ENCODE measurements at places on chromosomes 7 and 10.

GRCh38 chr10:132939957-132940790 lies 2.2 kb downstream of the CFAP46 start:
- no peak for DNase-seq

DNA sequence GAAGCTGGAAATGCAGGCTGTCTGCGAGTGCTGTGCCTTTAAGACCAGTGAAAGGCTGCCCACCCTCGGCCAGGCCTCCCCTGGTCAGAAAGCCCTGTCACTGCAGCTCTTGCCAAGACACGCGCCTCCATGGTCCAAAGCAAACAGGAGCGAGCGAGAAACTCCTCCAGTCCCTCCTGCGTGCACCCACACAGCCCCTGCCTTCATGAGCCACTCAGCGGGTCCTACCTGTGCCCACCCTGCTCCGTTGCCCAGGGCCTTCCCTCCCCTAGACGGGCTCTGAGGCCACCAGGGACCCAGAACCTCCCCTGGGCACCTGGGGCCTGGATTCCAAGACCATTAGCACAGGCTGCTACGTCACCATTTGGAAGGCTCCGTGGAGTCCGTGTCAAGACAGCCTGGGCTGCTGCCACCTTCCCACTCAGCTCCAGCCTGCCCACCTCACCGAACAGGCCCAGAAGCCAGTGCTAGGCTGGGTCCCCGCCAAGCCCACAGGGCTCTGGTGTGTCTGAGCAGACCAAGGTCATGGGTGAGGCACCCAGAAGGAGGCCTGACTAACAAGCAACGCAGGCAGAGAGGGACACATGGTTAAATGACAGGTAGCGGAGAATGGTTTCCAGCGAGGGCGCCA lies 144.5 kb downstream of the NEURL1 start:
- no peak for DNase-seq

DNA sequence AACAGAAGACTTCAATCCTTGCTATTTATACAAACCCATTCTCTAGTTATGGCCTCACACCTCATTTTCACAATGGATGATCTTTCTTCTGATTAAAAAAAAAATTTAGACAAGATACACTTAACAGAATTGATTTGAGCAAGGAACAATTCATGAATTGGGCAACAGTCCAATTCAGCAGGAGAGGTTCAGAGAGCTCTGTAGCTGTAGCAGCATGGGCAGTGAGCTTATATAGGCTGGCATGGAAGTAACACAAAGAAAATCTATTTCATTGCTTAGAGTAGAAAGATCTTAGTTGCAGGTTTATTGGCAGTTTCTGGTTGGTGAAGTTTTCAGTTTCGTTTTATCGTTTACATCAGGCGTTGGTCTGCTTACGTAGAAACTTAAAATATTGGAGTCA lies 23.0 kb upstream of the LRGUK start:
- DNase-seq: no peak

GRCh38 chr7:82172017-82172416 lies 271.6 kb downstream of the CACNA2D1 start:
- no peak for DNase-seq

GRCh38 chr10:121611393-121612159 lies 13.3 kb upstream of the FGFR2 start:
- DNase-seq: no peak

DNA sequence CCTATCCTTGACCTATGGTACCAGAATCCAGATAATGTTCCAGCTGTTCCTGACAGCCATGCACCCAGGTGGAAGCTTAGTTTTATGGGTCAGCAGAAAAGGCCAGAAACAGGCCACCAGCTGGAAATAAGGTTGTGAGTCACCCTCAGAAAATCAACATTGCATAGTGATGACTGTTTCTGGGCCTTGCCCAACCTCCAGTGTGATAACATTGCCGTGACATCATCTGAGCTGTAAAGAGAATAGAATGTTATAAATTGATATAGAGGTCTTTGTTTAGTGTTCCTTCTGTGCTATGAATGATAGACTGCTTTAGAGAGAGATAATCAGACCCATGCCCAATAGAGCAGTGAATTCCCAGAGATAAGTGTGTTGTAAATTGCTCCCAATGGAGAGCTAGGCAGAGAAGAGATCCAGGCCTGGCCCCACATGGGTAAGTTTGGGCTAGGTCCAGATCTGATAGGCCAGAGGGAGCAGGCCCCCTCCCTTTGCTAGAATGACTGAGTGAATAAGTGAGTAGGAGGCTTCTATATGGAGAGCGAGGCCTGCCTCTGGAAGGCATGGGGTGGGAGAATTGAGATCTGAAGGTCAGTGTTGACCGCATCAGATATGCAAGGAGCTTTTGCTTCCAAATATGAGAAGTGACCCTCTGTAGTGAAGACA lies 14.2 kb upstream of the HPS1 start:
- DNase-seq: no peak

- DNase-seq: no peak
These were observed 22.8 kb downstream of the CALML3 start for GRCh38 chr10:5547681-5547930.

GRCh38 chr7:77684030-77684429 lies 12.2 kb upstream of the RSBN1L start:
- no peak for DNase-seq

DNA sequence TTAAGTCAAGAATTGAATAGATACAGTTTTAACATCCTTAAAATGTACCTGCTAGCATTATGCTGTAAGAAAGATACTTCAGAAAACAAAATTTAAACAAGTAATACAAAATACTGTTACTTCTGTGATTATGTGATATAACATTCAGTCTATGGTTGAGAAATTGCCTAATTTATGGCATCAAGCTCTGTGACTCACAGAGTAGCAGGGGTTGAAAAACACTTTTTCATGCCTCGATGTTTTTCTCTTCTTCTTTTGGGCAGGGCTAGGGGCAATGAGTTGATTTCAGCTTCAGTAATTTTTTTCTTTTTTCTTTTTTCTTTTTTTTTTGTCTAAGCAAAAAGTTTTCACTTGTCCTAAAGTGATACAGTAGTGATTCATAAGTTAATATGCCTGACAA lies 209.2 kb downstream of the MBL2 start:
- DNase-seq: no peak

DNA sequence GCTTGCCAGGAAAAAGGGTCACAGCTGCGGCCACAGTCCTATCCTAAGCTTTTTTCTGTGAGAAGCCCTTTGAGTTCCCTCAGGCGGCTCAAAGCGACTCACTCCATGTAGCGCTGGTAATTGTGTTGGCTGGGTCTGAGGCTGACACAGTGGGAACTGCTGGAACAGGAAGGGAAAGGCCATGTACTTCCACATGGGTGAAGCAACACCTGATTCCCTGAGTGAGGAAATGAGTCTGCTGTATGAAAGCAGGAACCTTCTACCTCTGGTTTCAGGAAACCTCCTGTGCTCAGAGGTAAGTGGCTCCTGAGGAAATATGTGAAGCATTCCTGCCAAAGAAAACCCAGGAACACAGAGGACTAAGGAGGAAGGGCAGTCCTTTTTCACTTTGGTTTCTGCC lies 734.6 kb upstream of the SORCS1 start:
- DNase-seq: no peak

DNA sequence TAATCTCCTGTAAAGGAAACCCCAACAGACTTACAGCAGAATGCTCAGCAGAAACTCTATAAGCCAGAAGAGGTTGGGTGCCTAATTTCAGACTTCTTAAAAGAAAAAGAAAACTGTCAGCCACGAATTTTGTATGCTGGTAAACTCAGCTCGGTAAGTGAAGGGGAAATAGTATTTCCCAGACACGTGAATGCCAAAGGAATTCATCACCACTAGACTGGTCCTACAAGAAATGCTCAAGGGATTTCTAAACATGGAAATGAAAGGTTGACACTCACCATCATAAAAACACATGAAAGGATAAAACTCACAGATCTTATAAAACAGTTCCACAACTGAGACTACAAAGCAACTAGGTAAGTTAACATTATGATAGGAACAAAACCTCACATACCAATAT lies 68.6 kb downstream of the GLCCI1 start:
- no peak for DNase-seq

DNA sequence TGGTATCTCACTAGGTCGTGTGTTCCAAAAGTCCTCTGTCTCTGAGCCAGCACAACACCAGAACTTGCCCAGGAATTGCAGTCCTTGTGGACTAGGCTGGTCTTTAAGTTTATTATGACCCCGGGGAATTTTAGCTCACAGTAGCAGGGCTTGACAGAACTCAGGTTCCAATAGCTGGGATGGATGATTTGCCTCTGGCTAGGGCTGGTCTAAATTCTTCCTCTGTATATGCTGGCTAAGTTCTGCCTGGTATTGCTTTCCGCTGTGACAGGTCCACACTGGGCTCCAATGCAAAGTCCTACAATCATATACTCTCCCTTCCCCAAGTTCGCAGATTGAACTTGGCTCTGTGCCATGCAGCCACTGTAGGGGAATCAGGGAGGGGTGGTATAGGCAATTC lies 52.5 kb downstream of the FAS start:
- DNase-seq: no peak

DNA sequence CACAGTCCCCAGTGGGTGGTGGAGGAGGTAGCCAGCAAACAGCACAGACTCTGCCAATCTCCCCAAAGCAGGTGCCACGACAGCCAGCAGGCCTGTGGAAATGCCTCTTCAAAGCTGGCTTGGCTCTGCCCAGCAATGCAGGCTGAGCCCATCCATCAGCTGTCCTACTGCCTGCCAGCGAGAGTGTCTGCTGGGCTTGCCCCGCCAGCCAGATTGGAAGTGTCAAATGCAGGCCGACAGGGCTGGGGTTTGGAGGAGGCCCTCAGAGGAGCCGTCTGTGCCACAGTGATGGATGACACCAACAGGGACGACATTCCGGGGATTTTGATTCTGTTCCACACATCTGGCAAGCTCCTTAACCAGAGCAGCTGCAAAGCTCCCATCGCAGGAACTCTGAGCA lies 16.7 kb downstream of the HABP2 start:
- no peak for DNase-seq

DNA sequence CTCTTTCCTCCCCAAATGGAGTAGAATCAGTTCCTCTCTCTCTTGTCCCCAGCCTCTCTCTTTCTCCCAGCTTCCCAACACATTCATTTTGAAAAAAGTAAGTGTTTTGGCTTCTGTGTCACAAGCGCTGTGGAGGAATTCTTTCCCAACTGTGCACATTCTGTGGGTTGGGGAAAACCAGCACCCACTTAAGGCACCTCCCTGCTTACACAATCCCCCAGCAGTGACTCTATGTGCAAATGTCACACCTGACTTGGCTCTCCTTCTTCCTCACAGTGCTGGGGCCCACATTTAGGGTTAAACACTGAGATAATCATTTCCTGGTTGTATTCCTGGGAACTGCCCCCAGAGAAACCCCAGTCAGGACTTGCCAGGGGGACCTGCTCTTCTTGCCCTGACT lies 358.1 kb upstream of the ZNF32 start:
- no peak for DNase-seq

DNA sequence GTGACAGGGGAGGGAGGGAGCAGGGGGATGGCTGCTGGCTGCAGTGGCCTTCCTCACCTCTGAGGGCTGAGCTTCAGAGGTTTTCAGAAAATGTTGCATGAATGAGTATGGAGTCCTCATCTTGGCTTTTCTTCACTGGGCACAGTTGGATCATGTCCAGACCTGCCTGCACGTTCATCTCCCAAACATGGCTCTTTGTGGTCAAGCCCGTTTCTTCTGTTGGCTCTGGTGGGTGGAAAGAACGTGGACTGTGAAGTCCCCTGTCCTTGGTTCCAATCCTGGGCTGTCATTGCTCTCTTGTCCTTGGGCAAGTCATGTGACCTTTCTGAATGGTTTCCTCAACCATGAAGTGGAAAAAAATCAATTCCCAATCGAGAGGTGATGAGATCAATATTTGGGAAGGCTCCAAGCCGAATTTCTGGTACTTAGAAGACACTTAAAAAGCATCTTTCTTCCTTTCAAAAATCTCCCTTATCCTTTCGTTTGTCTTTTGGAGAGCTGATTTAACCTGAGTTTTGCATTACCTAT lies 34.5 kb downstream of the TSPAN14 start:
- DNase-seq: no peak

GRCh38 chr7:78429878-78430277 lies 631.3 kb downstream of the PHTF2 start:
- DNase-seq: no peak

DNA sequence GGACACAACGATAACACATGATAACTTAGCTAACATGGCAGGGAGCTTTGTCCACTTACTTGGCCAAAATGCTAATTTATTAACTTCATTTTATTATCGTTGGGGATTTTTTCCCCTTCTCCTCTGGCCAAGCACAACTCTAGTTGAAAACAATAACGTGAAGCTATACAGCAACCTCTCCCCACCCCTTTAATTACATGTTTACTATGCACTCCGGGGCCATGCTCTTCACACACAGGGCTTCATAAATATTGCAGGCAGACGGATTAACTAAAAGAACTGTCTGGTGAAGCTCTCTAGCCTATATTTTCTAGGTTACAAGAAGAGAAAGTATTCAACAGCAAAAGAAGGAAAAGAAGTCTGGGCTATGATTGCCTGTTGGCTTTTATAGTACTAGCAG lies 51.7 kb downstream of the XRCC2 start:
- no peak for DNase-seq

- no peak for DNase-seq
These were observed 188.2 kb downstream of the KIF20B start for GRCh38 chr10:89889606-89890005.

- no peak for DNase-seq
These were observed 4.9 kb upstream of the TOMM7 start for GRCh38 chr7:22827563-22827962.

- no peak for DNase-seq
These were observed 9.4 kb downstream of the PTEN start for GRCh38 chr10:87872828-87873227.

DNA sequence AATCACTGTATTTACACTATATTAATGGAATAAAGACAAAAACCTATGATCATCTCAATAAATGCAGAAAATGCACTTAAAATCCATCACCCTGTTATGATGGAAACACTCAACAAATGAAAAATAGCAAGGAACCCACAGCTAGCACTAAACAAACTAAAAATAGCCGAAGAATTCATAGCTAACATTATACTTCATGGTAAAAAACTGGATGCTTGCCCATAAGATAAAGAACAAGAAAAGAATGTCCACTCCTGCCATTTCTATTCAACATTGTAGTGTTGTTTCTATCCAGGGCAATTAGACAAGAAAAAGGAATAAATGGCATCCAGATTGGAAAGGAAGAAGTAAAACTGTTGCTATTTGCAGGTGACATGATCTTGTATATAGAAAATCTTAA lies 142.1 kb downstream of the STK31 start:
- DNase-seq: no peak

DNA sequence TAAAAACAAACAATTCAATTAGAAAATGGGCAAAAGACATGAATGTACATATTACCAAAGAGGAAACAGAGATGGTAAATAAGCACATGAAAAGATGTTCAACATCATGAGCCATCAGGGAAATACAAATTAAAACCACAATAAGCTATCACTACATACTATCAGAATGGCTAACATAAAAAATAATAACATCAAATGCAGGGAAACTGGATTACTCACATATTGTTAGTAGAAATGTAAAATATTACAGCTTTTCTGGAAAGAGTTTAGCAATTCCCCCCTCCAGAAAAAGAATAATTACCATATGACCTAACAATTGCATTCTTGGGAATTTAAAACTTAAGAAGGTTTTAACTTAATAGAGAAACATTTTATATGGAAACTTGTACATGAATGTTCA lies 232.9 kb upstream of the MTPN start:
- no peak for DNase-seq

Data from NCI-H510A treated with DMSO at 0.1 percent for 48 hours (cell line).